Activated T-cell treated with anti-CD3 and anti-CD28 coated beads, Interleukin-2, amount 50 U/mL, for 1 hour (primary cell): ENCODE measurements at places on chromosomes 7 and 10.

DNA sequence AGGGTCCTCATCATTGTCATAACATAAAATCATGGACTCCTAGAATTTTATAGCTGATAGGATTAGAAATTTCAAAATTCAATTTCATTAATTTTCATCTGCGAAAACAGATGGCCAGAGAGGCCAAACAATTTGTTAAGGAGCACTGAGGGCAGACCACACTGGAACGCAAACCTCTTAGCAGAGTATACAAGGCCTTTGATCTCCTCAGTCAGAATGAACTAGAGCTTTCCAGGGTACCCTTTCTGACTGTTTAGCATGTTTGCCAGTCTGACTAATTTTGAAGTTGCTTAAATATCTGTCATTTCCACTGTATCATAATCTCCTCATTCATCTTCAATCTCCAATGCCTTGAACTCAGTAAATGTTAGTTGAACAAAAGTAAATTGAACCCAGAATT, 41.9 kb upstream of the ATRNL1 start:
- DNase-seq: no peak

GRCh38 chr7:139893461-139893860, 64.4 kb downstream of the TBXAS1 start:
- DNase-seq: no peak

DNA sequence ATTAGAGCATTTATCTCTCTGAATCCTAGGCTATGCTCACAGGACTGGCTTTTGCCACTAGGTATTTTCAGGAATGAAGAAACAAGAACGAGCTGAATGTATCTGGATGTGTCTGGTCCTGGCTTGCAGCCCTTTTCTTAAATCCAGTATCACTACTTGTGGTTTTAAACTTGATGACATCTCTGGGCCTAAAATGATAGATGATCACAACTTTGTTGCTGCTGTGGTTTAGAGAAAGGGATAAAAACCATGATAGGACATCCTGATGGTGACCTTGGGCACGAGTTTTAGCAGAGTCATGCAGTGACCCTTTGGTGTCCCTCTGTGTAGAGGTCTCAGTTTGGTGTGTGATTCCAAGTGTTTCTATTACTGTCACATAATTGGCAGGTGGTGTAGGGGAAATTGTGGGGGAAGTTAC, 31.7 kb upstream of the SEMA3C start:
- no peak for DNase-seq

DNA sequence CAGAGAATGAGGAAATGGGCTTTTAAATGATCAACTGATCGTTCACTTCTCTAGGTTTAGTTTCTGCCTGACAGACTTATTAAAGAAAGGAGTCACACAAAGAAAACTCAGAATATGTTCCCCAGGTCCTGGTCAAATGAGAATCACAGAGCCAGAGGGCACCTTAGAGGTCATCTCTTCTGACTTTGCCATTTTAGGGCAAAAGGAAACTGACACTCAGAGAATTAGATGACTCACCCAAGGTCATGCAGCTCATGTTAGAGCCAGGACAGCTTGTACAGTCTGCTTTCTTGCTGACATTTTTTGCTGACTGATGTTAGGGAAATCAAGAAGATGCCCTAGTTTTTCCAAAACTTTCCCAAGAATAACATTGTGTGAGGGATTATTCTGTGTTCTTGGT, 312.7 kb upstream of the SP8 start:
- no peak for DNase-seq

DNA sequence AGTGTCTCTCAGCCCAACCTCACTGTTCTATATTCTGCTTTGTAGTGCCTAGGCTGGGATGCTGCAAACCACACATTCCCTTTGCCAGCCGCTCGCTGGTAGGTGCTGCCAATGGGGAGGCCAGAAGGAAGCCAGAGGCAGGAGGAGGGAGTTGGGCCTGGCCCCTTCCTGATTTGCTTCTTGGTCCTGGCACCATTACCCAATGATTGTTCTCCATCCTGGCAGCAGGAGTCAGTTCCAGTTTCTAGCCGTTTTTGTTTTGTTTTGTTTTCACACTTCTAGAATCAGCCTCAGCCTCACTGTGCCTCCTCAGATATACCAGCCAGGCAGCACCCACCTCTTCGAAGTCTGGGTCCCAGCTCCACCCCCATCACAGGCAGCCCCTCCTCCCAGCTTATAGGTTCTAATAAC, 27.4 kb upstream of the LOXL4 start:
- DNase-seq: no peak

DNA sequence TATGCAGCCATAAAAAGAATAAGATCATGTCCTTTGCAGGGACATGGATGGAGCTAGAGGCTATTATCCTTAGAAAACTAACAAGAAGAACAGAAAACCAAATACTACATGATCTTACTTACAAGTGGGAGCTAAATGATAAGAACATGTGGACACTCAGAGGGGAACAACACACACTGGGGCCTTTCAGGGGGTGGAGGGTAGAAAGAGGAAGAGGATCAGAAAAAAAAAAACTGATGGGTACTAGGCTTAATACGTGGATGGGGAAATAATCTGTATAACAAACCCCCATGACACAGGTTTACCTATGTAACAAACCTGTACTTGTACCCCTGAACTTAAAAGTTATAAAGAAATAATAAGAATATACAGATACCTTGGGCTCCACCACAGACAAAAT, 514.2 kb downstream of the ARL4A start:
- no peak for DNase-seq

- DNase-seq: peak; percentile 70
Observed at GRCh38 chr10:7410862-7411670, at the start of gene SFMBT2. TSS of gene SFMBT2 (minus strand) at chr10:7411034. CDS start at chr10:7381898, 29,136 bp downstream.

DNA sequence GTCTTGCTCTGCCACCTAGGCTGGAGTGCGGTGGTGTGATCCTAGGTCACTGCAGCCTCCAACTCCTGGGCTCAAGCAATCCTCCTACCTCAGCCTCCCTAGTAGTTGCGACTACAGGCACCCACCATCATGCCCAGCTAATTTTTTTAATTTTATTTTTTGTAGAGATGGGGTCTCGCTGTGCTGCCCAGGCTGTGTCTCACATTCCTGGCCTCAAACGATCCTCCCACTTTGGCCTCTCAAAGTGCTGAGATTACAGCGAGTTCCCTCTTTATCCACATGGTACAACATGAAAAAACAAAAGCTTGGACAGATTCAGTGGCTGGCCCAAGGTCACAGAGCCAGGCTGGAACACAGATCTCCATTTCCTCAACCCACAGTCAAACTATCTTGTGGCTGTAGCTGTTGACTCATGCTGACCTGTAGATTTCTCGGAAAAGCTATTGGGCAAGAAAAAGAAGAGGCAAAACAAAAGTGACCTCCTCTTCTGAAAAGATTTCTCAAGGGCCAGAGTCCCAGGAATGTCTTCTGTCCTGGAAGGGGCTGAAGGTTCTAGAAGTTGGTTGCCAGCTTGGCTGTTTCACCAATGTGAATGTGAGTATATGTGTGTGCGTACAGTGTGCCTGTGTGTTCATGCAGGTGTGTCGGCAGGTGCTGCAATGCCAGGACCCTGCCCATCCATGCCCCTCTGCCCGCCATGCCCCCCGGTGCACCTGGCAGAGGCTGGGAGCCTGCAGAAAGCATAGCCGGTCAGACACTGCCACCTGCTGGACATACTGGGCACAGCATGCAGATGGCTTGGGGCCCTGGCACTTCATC, 28.4 kb downstream of the TMEM130 start:
- peak; percentile 80 for DNase-seq

DNA sequence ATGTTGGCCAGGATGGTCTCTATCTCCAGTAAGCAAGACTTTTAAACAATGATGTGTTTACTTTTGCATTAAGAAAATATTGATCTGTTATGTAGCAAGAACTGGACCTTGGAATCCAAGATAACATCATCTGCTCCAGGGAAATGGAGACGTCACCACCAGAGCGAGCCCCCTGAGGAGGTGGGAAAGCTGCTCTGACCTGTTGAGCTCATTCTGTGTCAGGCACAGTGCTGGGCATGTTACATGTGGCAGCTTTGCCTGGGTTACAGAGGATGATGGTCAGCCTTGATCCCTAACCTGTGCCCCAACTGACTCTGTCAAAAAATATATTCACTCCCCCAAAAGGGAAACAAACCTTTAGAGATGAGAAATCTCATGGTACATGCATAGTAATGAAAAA, 436.3 kb downstream of the SORCS1 start:
- DNase-seq: no peak

DNA sequence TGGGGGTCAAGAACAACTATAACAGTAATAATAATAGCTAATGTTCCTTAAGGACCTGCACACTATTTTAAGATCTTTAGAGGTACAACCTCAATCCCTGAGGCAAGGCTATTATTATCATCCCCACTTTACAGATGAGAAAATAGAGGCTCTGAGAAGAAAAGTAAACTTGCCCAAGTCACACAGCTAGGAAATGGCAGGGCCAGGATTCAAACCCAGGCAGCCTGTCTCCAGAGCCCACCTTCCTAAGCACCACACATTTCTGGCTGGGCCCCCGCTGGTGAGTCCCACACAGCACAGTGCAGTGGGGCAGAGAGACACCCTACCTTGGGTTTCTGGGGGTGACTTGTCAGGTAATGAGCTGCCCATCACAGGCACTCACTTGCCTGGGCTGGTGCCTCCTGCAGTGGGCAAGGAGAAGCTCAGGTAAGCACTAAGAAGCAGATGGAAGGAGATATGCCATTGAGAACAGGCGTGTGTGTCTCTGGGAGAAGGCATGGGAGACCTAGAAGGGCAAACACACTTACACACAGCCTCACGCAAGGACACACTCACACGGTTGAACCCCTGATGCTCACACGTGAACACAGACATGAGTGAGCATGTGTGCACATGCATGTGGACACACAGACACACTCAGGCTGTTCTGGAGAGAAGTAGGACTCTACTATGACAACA, 104.4 kb upstream of the ZMIZ1 start:
- no peak for DNase-seq

DNA sequence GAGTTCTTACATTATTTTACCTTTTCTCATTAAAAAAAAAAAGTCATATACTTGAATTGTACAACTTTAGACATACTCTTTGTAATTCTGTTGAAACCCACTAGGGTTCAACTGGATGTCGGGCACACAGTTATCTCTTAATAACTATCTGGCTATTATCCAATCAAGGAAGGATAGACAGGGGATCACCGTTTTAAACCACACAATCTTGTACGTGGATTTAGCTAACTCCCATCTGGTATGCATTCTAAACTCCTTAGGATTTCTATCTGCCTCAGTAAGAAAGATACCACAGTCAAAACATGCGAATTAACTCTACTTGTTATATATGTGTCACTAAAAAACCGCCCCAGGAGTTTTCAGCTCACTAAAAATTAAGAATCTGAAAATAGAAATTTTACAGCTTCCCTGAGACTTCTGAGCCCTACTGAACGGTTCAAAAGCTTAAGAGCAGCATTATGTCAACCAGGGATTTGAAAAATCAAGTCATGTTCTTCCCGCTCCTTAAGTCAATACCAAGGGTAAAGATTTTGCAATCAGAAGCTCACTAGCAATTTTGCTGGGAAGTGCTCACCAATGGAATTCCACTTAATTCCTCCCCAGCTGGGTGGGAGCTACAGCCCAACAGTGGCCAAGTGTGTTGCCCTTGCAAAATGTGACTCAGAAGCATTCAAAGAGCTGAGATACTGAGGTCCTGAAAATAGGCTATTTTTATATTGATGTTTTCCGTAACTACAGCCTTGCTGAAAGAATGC, 267.0 kb downstream of the FRMD4A start:
- DNase-seq: no peak

DNA sequence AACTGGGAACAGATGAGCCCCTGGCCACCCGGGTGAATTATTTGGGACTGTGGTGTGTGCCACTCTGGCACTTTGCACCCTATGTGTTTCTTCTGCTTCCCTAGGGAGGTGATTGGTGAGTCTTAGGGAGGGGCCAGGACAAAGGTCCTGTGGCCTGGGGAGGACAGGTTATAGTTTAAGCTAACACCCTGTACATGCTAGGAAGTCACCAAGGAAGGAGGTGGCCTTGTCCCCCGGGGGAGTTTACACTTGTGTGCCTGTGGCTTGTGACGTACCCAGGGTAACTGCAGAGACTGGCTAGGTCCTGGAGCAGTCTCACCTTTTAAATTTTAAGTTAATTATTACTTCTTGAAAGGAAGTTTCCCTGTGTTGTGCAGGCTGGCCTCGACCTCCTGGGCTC, 196.2 kb downstream of the BAMBI start:
- DNase-seq: no peak

DNA sequence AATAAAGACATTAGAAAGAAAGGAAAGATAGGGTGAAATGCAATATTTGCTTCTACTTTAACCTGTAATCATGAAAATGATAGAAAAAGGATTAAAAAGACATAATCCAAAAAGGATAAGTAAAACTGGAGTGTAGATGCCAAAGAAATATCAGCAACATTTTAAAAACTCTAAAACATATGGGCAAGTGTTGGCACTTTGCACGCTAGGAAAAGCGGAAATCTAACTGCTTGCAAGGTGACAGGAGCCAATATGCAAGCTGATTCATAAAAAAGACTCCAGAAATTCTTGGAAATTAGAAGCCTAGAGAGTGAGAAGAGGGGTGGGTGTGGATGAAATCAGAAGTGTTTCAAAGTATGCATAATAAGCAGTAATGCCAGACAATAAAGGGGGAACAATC, 161.1 kb downstream of the SEMA3E start:
- DNase-seq: no peak

GRCh38 chr7:7706556-7707172, 11.7 kb downstream of the RPA3 start:
- DNase-seq: no peak

DNA sequence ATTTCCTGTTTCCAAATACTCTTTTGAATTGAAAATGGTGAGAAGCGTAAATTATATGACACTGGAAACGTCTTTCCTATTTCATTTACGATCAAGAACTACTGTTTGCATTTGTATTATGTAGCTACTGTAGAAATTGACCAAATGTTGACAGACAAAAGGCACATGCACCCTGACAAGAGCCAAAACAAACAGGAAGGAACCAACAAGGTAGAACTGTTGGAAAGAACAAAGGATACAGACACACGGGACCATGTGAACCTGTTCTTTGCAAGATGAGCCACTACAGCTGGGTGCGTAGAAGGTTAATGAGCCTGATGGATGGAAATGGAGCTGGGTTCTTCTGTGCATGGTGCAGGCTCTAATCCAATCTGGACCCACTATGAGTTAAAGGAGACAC, 48.4 kb upstream of the FZD8 start:
- DNase-seq: no peak

- DNase-seq: no peak
Observed at GRCh38 chr10:23994459-23995046, 214.4 kb upstream of the KIAA1217 start.

- no peak for DNase-seq
Observed at GRCh38 chr7:77244222-77244934, 44.8 kb upstream of the FGL2 start.

DNA sequence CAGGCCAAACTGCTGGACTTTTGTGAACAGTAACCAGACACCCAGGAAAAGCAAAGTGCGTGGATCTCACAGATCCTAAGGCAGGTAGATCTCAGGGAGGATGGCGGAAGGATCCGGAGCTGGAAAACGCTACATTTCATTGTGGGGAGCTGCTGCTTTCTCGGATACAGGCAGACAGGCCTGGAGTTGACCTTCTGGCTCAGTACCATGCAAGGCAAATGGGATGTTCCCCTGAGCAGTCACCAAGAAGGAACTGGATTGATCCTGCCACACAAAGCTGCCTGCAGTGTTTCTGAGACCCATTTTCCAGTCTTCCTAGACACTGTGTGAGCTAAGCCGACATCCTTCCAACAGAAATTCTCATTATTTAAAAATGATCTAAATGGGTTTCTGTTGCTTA, 65.5 kb downstream of the ZRANB1 start:
- DNase-seq: no peak
